ENCODE measurements at places on chromosomes 12 and 14. TPM values are rescaled to one million over a fixed set of nuclear protein-coding genes. Genes with fewer than 3 reads are reported as not detected.

- DNase-seq, result no peak
Observed at GRCh38 chr14:55349565-55349964, 62.1 kb downstream of the ATG14 start.

DNA sequence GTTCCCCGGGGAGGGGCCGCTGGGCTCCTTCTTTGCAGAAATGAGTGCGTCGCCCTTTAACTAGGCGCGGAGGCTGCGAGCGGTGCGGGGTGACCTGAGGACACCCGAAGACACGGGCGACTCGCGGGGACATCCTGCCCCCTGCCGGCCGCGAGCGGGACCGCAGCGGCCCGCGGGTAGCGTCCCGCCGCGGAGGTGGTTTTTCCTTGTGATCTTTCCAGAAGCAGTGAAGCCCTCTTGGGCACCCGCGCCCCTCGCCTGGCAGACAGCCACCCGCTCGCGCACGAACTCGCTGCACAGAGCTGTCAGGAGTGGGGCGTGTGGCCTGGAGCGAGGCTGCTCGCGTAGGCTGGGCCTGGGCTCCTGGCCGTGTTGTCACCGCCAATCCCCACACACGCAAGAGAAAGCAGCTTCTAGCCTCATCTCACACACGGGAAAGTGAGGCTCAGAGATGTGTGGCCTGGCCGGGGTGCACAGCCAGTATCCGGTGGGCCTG lies 67.2 kb downstream of the DIO3 start:
- DNase-seq, result peak; percentile 74

- DNase-seq, result peak; percentile 47
Observed at GRCh38 chr14:24307575-24308341, at the start of gene CIDEB. TSS of gene CIDEB (minus strand) at chr14:24307977. CDS start at chr14:24307858, 119 bp downstream.

Gene SLC4A8
- 1.3 TPM for total RNA-seq

DNA sequence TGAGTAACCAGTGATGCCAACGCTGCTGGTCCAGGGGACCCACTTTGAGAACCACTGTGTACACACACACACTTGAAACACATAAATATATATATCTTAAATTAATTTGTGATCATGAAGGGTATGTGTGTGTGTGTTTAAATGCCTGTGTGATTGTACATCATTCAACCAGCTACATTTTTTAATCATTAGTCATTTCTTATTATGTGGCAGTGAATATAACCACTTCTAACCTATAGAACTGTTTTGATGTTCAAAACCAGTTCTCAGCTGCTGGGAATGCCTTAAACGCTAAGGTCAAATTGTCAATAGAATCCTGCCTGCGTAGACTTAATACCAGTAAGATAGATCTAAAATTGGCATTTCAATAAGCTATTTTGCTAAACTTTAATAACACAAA lies 330.0 kb downstream of the SYT1 start:
- no peak for DNase-seq

GRCh38 chr14:23068789-23069412 lies 11.6 kb upstream of the CDH24 start:
- peak; percentile 58 for DNase-seq

GRCh38 chr14:76719666-76720065 lies 41.6 kb upstream of the VASH1 start:
- no peak for DNase-seq

Gene MYO1H
- total RNA-seq, result not detected

Gene SIX6
- total RNA-seq, result not detected

DNA sequence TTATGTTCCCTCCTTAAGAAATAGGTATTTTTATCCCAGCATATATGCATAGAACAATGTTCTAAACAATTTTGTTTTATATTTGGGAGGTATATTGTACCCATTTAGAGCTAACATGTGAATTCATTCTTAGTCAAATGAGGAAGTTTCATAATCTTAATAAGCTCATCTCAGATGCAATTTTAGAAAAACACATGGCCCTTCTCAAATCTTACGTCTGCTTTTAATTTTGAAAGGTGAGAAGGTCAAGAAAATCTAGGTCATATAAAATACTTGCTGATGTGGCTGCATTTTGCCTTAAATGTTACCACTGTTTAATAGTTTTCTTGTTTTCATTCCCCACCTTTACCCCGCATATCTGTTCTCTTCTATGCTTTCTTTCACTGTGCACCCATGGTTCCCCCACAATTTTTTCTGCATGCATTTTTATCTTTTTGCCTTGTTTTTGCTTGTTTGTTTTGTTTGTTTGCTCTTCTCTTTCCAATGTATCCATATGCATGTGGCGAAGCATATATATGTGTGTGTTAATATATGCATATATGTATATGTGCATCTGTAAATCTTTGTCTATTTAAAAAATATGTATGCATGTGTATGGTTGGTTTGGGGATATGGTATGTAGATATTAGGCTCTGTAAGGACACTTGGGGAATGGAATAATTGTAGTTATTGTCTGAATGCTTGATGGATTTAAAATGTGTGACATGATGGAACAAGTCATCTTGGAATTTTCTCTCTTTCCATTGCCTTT lies 317.1 kb downstream of the BCAT1 start:
- DNase-seq, result no peak

GRCh38 chr12:132089407-132089910 lies 54.7 kb downstream of the DDX51 start:
- no peak for DNase-seq

Gene CCDC196
- not detected for total RNA-seq

GRCh38 chr12:2949411-2949810 lies 9.8 kb upstream of the TEAD4 start:
- DNase-seq, result no peak

GRCh38 chr14:65333943-65334687 lies 78.4 kb upstream of the FUT8 start:
- no peak for DNase-seq

Gene MANSC4
- total RNA-seq, result not detected

- no peak for DNase-seq
Observed at GRCh38 chr14:92040431-92041051, 682 bp upstream of the TRIP11 start.

DNA sequence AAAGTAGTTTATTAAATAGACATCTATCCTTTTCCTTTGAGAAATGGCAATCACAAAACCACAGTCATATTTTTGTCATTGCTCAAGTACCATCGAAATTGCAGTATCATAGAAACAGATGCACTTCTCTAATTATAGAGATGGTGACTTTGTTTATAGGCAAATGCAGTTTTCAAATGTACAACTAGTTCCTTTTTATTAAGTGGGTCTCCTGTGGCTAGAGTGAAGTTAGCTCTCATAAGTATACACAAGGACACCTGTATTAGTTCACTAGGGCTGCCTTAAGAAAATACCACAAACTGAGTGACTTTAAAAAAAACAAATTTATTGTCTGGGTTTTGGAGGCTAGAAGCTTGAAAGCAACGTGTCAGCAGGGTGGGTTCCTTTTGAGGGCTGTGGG lies 62.8 kb downstream of the OTOGL start:
- no peak for DNase-seq

Gene FOXN4
- not detected for total RNA-seq

- DNase-seq, result no peak
Observed at GRCh38 chr12:11645391-11645790, 4.1 kb upstream of the ETV6 start.

GRCh38 chr12:90274407-90274806 lies 565.8 kb upstream of the ATP2B1 start:
- DNase-seq, result no peak

DNA sequence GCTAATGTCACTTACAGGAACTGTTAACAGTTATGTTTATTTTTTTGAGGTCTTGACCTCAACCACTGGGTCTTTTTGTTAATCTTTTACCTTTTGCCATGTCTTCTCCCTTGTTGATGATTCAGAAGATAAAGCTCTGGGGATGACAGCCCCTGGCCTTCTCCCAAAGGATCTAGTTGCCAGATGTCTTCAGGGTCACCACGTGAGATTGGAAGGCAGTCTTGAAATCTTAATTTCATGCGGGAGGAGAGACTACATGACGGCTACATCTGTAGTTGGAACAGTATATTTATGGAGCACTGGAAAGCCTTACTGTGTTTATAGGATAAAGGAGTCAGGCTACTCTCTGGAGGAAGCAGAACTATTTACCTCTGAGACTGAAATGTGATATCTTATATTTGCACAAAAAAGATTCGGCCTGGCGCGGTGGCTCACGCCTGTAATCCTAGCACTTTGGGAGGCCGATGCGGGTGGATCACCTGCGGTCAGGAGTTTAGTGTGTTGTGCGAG lies 5.6 kb downstream of the MLEC start:
- DNase-seq, result no peak

DNA sequence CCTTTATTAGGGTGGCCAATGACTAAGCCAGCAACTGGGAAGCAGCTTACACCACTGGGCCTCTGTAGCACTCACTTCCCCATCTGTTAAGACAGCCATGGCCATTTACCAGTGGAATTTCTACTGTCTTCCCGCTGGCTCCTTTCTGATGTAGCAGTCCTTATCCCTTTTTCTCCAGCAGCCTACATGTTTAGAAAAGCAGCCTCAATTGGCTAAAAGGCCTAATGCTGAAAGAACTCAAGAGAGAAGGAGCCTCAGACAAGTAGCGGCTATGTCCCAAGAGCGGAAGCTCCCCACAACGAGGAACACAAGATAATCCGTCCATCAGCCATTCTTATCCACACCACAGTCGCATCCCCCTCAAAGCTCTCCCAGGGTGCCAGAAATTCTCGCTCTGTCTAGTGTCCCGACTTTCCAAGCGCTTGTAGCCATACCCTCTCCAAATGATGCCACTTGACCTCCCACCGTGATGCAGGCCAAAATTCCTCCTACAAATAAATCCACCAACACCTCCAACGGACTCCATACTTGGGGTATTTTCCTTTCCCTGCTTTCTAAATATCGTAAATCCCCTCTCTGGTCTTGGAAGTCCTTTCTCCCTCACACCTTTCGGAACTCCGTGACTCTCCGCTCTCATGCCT lies 624 bp downstream of the M6PR start:
- peak; percentile 52 for DNase-seq
